ENCODE measurements at places on chromosomes 6 and 20.

GRCh38 chr6:37238381-37238780 lies 19.2 kb upstream of the TBC1D22B start:
- no peak overlapping the region for H3K4me3 ChIP-seq
- H3K4me1 ChIP-seq = peaks cover 5% of the 10 kb centered on the region
- no peaks in the 10 kb centered on the region for H3K36me3 ChIP-seq
- DNase-seq = no peak

DNA sequence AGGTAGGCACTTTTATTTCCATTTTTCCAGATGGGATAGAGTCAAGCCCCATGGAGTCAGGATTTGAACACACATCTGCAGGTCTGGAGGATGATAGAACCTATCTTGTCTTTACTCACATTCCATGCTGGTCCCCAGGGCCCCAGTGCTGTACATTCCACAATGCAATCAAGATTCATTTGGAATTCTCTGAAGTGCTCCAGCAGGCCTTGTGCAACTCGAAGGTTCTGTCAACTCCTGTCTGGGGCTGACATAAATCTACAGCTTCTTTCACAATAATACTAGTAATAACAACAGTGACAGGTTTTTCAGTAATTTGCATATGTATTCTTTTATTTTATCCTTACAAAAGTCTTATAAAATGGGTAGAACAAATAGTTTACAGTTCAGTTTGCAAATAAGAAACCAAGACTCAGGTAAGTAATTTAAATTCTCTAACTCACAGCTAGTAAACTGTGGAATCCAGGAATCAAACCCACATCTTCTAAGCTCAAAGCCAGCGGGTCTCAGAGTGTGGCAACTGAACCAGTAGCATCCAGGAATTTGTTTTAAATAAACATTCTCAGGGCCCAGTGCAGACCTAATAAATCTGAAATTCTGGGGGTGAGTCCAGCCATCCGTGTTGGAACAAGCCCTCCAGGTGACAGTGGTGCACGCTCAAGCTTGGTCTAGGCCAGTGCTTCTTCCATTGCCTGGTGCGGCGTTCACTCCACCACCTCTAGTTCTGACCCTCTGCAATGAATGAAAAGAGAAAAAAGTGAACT lies 137.0 kb upstream of the TNFAIP3 start:
- peaks cover 5% of the 10 kb centered on the region for H3K27me3 ChIP-seq
- no peak overlapping the region for H3K27ac ChIP-seq
- no peaks in the 10 kb centered on the region for H3K36me3 ChIP-seq
- H3K4me1 ChIP-seq = no peaks in the 10 kb centered on the region

GRCh38 chr6:125485757-125486156 lies 184.0 kb upstream of the HDDC2 start:
- peaks cover 2% of the 10 kb centered on the region for H3K4me1 ChIP-seq
- H3K36me3 ChIP-seq = no peaks in the 10 kb centered on the region
- no peak overlapping the region for H3K4me3 ChIP-seq
- no peak for DNase-seq
- H3K27me3 ChIP-seq = peaks cover 8% of the 10 kb centered on the region

DNA sequence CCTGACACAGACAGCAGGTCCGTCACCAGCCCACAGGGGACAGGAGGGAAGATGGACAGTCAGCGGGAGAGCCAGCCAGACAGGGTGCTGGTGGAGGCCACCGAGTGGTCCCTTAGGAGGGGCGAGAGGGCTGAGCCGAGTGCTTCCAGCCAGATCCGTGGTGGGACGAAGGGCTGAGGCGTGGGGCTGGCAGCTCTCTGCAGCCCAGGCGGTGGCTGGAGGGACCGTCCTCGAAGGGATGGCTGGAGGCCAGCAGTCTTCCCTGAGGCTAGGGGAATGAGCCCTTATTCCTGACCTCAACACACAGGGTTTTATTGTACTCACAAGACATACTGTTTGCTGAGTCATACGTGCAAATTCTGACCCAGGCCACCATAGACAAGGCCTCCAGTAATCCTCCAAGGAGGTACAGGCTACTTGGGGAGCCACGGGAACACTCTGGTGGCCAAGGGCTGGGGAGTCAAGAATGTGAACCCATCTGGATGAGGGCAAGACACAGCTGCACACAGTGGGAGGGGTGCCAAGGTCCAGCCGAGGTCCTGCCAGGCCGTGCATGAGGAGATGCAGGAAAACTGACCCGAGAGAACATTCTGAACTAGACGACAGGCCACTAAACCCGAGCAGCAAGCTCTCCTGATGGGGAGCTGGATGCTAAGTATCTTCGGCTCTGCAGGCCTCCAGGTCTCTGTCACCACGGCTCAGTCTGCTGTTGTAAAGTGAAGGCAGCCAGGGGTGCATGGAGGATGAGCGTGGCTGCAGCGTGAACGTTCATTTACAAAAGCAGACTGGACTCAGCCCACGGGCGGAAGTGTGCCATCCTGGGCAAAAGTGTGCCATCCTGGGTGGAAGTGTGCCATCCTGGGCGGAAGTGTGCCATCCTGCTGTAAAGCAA lies 242.5 kb downstream of the TTLL2 start:
- H3K27ac ChIP-seq = no peak overlapping the region
- DNase-seq = no peak
- no peaks in the 10 kb centered on the region for H3K36me3 ChIP-seq
- H3K27me3 ChIP-seq = peaks cover 21% of the 10 kb centered on the region
- no peaks in the 10 kb centered on the region for H3K4me1 ChIP-seq

DNA sequence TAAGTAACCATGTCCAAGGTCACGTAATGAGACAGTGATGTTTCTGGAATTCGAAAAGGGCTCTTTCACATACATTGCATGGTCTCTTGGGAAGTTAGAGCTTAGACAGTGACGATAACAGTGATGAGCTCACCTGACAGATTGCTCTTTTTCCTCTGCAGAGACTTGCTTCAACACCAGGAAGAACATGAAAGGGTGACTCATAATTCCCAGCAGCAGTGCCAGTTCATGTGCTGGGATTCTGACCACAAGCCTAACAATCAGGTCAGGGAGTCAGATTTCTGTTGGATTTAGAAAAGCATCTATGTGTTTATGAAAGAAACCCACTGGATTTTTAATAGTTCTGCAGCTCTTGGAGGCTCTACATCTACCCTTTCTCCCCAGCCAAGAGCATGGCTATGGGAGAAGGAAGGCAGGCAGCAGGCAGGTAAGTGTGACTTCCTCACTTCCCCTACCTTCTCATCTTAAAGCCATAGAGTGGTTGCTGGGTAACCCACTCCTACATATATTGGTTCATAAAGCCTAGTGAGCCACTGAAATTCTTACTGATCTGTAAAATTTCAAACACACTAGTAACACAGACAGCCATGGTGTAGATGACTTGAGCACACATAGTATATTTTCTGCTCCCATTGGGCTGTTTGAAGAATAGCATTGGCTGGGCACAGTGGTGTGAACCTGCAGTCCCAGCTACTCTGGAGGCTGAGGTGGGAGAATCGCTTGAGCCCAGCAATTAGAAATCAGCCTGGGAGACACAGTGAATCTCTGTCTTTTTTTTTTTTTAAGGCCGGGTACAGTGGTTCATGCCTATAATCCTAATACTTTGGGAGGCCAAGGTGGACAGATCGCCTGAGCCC lies 44.4 kb upstream of the LOC128125822 start:
- H3K27ac ChIP-seq = no peak overlapping the region
- peaks cover 4% of the 10 kb centered on the region for H3K4me1 ChIP-seq

DNA sequence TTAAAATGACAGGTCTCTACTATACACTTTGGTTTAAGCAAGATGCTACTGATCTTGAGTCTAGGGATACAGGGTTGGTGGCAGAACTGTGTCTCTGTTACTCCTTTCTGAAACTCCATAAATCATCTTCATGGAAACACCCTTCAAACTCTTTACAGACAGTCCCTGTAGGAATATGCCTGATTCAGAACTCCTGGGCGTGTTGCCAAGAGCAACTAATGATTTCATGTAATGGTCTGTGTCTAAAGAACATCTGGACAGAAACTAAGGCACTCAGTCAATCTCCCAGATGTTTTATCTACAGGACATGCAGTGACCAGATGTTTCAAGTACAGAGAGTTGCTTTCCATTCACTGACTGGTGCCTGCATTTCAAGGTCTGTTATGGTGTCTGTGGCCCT lies 464.4 kb upstream of the CHD6 start:
- H3K4me3 ChIP-seq = no peak overlapping the region
- H3K27ac ChIP-seq = no peak overlapping the region
- no peaks in the 10 kb centered on the region for H3K27me3 ChIP-seq
- H3K36me3 ChIP-seq = no peaks in the 10 kb centered on the region

GRCh38 chr6:143823548-143823947 lies 19.6 kb upstream of the LTV1 start:
- no peak overlapping the region for H3K27ac ChIP-seq
- H3K27me3 ChIP-seq = no peaks in the 10 kb centered on the region
- H3K4me1 ChIP-seq = no peaks in the 10 kb centered on the region
- H3K4me3 ChIP-seq = no peak overlapping the region
- no peaks in the 10 kb centered on the region for H3K36me3 ChIP-seq
- no peak for DNase-seq

DNA sequence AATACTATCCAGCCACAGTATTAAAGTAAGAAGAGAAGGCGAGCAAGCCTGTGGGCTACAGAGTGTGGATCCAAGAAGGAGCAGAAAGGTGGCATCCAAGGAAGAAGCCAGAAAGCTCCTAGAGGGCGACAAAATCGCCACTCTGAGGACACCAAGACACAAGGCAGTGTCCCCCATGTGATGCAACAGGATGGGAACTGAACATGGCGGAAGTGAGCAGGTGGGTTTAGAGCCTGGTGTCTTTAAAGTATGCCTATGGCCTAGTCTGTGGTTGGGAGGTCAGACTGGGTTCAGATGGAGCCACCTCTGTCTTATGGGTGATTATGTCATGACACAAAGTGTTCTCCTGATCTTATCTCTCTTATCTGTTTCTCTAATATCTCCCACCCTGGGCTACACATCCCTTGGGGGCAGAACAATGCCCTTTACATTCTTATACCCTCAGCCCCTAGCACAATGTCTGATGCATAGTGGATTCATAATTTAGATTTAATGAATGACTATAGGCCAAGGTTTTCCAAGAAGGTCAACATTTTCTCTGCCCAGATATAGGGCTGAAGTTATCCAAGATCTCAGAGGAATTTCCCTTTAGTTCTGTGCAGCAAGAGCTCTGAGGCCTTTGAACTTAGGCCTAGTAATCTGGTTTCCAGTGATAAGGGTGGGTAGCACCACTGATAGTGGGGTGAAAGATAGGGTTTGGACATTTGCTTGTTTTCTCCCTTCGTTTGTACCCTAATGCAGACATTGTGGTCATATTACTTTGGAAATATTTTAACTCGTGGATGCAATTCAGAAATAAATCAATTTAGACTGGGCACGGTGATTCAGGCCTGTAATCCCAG lies 167.3 kb upstream of the AKIRIN2 start:
- no peak for DNase-seq
- no peaks in the 10 kb centered on the region for H3K4me1 ChIP-seq
- H3K27me3 ChIP-seq = peaks cover 2% of the 10 kb centered on the region

DNA sequence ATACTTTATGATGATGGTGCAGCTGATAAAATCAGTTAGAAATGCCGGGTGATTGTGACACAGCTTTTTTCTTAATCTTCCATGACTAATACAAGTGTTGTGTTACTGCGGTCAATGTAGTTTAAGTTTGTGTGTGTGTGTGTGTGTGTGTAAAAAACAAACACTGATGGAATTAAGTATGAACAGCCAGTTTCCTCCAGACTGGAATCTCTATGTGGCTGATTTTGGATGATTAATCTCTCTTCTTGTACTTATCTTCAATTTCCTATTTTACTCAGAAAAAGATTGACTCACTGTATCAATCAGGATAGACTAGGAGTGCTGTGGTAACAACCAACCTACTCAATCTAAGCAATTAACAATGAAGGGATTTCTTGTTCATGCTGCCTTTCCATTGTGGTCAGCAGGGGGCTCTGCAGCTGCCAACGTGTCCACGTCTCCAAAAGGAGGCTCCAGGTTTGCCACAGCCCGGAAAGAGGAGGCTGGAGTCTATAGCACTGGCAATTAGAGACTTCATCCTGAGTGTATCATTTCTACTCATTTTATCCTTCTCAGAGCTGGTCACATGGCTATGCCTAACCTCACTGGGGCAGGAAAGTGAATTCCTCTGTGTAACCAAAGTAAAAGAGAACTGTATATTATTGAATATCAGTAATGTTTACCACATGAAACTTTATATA lies 107.7 kb downstream of the CD109 start:
- no peak for DNase-seq
- peaks cover 2% of the 10 kb centered on the region for H3K27me3 ChIP-seq
- no peak overlapping the region for H3K4me3 ChIP-seq
- H3K4me1 ChIP-seq = no peaks in the 10 kb centered on the region

GRCh38 chr6:16800341-16800740 lies 39.1 kb upstream of the ATXN1 start:
- no peak overlapping the region for H3K27ac ChIP-seq
- no peaks in the 10 kb centered on the region for H3K27me3 ChIP-seq
- no peak overlapping the region for H3K4me3 ChIP-seq
- no peaks in the 10 kb centered on the region for H3K36me3 ChIP-seq
- DNase-seq = no peak

DNA sequence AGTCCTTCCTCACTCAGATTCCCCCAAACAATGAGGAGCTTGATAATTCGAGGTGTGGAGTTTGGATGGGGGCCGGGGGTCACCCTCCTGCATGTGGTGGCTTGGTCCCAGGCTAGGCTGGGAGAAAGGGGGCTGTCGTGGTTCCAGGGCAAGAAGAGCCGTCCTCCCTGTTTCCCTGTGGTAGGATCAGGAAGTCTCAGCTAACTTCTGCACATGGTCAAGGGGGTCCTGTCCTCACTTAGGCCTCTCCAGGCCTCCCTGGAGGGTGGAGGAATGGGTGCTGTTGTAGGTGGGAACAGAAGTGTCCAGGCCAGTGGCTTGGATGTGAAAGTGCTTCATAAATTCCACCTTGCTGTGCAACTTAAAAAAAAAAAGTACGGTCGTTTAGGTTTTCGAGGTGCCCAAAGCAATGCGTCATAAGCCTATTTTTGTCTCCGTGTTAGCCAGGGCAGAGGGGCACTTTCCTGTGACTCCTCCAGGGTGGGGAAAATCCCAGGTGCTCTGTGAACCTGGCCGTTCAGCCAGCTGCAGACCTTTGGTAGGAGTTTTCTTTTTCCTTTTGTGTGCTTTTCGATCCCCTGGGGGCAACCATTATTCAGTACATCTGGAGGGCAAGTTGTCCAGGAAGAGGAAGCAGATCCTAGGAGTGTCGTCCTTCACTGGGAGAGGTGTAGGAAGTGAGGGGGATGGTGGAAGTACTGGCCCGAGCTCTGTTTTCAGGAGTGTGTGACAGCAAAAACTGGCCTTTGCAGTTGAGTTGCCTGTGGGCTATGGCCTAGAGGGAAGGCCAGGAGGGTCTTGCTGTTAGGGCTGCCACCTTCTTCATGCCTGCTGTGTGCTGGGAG lies 9.6 kb downstream of the IGF2R start:
- H3K27me3 ChIP-seq = no peaks in the 10 kb centered on the region
- H3K4me3 ChIP-seq = peak overlapping the region; percentile 45
- peaks cover 59% of the 10 kb centered on the region for H3K4me1 ChIP-seq
- H3K36me3 ChIP-seq = no peaks in the 10 kb centered on the region
- peak overlapping the region; percentile 82 for H3K27ac ChIP-seq

DNA sequence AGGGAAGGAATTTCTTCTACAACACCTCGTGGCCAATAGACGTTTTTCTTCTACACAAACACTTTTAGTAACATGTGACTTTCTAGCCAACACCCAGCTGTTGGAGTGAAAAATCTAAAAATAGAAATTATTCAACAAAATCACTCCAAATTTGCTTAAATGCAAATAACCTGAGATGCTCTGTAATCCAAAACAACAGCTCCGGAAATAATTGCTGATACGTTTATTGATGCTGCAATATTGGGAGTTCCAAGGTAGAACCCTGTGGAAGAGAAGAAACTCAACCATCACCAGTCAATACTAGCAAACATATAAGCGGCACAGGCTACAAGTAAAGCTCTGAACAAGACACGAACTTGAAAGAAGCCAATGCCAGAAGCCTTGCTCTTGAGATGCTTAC lies 230.6 kb downstream of the ALDH8A1 start:
- peaks cover 3% of the 10 kb centered on the region for H3K27me3 ChIP-seq
- no peak for DNase-seq
- no peaks in the 10 kb centered on the region for H3K36me3 ChIP-seq
- no peak overlapping the region for H3K27ac ChIP-seq
- H3K4me3 ChIP-seq = no peak overlapping the region
